Skin of body (tissue), 3 donors: ENCODE measurements at places on chromosomes 16 and 17. TPM values are rescaled to one million over a fixed set of nuclear protein-coding genes. Genes with fewer than 3 reads are reported as not detected.

HSF4 gene
- 14.3 TPM for total RNA-seq

DNA sequence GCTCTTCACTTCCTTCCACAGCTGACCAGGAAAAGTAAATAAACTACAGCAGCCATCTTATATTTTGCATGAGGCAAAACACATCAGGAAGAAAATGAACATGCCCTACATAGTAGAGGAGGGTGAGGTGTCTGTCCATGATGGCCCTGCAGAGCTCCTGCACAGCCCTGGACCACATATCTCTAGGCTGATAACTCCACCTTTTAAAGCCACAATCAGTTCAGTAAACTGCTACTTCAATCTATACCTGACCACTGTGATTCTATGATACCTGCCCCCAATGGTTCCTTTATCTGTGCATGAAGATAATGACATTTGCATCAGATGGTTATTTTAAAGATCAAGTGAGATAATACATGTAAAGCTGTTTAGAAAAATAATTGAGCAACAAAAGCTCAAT lies 82.2 kb downstream of the HELZ start:
- no peak for DNase-seq

PLLP gene
- 0.69 TPM for total RNA-seq

- DNase-seq: no peak
These were observed 8.0 kb upstream of the SULT1A1 start for GRCh38 chr16:28617874-28618273.

KRT9 gene
- 0.79 TPM for total RNA-seq

CTRL gene
- total RNA-seq: 0.49 TPM

CPHXL2 gene
- not detected for total RNA-seq

DNA sequence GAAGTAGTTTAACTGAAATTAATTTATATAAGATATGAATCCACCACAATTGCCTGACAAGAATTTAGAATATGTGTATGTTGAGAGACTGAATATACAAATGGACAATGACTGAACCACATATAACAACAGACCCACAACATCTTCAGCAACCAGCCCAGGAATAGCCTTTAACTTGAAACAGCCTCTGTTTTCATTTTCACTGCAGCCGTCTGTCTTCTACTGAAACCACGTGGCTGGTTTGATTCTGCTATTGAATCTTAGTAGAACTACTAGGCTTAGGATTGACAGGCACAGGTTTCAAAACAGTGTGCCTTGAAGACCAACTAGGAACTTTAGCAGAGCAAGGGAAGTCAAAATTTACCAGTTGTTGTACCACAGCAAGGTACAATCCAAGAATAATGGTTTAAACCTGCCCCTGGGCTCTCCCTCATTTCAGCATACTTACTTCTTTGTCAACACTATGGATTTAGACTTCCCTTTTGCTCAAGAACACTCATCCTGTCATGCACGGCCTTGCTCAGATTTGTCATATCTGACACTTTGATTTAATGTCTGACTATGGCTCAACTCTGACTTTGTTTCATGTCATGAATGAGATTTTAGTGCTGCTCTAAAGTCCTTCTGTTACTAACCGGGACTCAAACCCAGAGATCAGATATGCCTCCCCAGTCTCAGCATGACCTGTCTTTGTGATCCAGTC lies 355.0 kb downstream of the KIF2B start:
- no peak for DNase-seq

GRCh38 chr16:24282141-24282540 lies 26.0 kb downstream of the CACNG3 start:
- no peak for DNase-seq

- no peak for DNase-seq
These were observed 172.5 kb downstream of the COPRS start for GRCh38 chr17:31686495-31686894.

DNA sequence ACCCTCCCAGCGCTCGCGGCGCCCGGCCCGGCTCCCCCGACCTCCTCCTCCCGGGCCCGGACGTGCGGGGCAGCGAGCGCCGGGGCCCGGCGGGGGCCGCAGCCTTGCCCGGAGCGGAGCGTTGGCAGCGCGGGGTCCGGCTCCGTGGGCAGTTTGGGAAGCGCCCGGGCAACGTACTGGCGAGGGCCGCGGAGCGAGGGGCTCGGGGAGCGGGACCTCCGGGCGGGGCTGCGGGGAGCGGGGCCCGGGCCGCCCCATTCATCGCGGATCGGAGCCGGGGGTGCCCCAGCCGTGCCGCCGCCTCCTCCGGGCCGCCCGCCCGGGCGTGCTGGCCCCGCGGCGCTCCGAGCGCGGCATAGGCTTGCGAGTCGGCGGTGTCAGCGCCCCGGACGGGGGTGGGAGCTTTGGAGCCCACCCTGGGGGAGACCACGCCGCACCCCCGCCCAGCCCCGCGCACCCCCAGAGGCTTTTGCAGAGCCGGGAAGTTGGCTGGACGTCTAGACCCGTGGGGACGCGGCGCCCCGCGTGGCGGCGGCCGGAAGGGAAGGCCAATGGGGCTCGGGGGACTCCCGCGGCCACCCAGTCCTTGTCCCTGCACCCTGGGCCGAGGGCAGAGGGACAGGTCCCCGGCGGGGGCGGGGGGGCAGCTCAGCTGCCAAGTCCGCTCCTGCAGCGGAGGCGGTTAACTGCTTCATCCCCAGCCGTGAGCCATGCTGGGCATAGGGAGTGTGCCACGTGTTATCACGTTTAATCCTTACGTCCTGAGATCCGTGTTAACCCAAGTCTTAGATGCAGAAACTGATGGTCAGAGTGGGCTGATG lies 852 bp downstream of the ZNF469 start:
- DNase-seq: no peak

TNRC6C gene
- total RNA-seq: 13.6 TPM

GRCh38 chr17:7340179-7340578 lies 3.9 kb downstream of the ACAP1 start:
- no peak for DNase-seq

- DNase-seq: no peak
These were observed 1748.9 kb downstream of the TP53TG3F start for GRCh38 chr16:35208001-35208935.

CD300C gene
- total RNA-seq: 0.39 TPM

- no peak for DNase-seq
These were observed 43.4 kb downstream of the CYB5D2 start for GRCh38 chr17:4186357-4186881.

DNA sequence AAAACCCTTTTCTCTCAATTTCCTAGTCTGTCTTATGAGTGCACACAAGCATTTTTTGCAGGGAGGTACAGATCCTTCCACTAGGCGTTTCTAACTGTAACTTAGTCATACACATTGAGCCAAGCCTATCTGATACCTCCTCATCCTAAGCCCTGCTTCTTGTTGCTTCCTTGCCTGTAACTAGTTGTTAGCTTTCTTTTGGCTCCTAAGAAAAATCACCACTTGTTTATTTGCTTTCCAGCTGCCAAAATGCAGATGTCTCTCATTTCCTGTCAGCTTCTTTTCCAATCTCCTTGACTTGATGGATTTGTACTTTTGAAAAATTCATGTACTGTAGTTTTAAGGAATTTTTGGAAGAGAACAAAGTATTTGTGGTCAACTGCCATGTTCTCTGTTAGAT lies 73.7 kb downstream of the TNRC6C start:
- peak; percentile 52 for DNase-seq

- DNase-seq: no peak
These were observed 97.9 kb upstream of the CDH11 start for GRCh38 chr16:65219786-65220185.

DNA sequence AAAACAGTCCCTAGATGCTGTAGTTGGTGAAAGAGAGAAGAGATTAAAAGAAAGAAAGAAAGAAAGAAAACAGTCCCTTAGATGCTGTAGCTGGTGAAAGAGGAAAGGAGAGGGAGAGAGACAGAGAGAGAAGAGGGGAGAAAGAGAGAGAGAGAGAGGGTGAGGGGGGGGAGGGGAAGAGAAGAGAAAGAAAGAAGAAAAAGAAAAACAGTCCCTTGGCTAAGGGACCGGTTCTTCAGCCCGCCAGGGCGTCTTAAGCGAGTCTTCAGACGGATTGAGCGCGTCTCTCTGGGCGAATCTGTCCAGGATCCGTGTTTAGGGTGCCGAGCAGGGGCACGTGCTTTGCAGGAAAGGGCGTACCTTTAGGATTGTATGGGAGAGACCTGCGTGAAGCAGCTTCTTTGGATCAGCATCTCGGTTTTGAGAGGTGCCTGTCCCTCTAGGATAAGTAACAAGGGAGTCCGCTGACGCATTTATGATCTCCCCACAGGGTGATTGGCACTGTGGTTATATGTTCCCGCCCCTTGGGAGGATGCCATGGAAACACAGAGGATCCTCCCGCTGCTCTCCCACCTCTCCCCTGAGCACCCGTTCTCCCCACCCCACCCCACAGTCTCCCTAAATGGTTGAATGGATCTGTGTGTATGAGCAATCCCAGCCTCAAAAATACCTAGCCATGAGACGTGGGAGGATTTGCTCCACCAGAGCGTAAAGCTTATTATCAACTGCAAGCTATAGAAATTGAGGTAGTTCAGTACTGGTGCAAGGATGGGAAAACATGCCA lies 16.7 kb downstream of the GNGT2 start:
- peak; percentile 33 for DNase-seq

DNA sequence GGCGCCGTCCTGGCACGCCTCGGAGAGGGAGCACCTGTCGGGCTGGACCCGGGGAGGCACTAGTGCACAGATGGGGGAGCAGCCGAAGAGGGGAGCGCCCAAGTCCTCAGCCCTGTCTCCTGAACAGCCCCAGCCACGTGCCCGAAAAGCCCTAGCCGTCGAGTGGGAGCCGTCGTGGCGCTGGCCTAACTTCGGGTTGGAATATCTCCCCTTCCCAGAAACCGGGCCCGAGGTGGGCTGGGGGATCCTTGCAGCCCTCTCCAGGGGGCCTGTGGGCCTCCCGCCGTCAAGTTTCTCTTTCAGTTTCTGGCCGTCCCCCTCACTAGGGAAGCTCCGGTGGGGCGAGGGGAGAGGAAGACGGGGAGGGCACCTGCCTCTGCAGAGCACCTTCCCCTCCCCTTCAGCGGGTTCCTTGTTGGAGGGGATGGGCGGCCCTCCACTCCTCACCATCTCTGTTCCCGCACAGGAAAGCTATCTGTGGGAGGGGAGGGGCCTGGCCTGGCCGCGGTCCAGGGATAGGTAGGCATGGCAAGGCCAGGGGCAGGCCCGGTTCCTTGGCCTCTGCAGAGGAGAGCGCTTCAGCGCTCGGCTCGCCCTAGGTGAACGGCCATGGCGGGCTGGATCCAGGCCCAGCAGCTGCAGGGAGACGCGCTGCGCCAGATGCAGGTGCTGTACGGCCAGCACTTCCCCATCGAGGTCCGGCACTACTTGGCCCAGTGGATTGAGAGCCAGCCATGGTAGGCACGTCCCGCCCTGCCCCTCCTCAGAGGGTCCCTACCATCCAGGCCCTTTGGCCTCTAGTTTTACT lies 709 bp downstream of the STAT5A start:
- no peak for DNase-seq

- peak; percentile 14 for DNase-seq
These were observed 3.2 kb upstream of the METRN start for GRCh38 chr16:711548-712320.

- peak; percentile 24 for DNase-seq
These were observed 23.5 kb downstream of the SMTNL2 start for GRCh38 chr17:4607773-4608187.

- DNase-seq: no peak
These were observed 37.4 kb upstream of the CCL1 start for GRCh38 chr17:34400301-34400931.

DNA sequence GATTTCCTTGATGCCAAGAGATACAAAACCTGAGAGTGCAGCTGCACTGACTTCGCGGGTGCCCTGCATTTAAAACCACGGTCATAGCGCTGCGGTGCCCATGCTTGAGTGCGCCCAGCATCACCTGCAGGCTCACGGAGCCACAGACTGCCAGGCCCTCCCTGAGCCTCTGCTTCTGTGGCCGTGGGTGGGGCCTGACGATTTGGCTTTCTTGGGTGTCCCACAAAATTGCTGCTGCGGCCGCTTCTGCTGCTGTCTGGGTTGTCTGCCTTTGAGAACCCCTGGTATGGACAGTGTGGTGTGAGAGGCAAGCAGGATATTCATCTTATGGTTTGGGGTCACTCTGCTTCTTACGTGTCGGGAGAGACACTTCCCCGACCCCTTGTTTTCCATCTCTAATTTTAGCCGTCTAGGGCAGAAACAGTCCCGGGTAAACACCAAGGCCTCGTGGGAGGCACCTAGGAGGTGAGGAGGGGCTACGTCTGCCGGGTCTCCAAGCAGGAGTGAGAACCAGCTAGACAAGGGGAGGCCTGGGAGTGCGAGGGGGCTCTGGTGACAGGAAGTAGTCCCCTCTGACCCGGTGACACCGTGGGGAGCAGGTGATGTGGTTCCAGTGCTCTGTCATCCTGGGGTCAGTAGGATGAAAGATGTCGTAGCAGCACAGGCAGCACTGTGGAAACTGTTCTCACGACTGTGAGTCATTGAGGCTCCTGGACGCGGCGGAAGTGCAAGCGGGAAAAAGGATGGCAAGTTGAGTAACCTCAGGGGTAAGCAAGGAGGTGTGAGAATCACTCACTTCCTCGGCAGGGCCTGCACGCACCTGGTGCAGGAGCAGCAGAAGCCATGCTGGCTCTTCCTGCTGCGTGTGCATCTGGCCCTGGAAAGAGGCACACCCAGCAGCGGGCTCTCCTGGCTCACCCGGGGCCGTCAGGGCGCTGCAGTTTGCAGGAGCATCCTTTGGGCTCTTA lies 176.3 kb downstream of the RPTOR start:
- no peak for DNase-seq

DNA sequence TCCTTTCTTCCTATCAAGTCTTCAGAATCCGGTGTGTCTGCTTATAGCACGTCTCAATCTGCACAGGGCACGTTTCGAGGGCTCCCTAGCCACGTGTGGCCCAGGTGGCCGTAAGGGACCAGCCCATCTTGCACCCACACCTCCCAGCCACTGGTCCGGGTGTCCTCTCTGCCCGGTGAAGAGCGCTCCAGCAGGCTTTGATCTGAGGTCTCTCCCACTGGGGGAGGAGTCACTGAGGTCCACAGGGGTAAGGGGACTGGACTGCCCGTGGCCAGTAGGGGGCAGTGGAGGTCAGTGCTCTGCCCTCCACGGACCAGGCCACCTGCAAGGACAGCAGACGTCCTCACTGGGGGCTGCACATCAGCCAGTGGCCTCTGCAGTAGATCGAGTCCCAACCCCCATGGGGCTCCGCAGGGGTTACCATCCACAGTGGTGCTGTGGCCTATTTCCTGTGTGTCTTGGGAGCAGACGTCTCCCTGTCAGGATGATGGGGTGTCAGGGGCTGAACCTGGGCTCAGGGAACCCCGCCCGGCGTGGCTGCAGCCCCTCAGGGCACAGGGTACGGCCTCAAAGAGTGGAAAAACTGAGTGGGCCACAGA lies 204.1 kb upstream of the CIBAR2 start:
- no peak for DNase-seq

- DNase-seq: no peak
These were observed 45.0 kb downstream of the TBC1D16 start for GRCh38 chr17:79990704-79991103.

DNA sequence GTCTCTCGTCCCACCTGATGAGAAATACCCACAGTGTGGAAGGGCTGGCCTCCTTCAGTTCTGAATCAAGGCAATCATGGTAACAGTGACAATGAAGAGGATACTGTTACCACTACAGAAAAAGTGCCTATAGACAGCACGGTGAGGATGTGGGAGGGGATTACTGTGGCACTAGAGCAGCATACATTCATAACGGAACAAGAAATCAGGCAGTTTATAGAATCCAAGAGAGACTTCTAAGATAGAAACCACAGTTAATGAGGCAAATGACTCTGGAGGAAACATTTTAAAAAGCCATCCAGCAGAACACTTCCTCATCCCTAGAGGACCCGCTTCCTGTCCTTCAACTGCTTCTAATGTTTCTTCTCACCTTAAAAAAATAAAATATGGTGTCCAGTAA lies 2.7 kb downstream of the RUSF1 start:
- no peak for DNase-seq
